GM04503 (cell line): ENCODE measurements at places on chromosomes 12 and 14.

DNA sequence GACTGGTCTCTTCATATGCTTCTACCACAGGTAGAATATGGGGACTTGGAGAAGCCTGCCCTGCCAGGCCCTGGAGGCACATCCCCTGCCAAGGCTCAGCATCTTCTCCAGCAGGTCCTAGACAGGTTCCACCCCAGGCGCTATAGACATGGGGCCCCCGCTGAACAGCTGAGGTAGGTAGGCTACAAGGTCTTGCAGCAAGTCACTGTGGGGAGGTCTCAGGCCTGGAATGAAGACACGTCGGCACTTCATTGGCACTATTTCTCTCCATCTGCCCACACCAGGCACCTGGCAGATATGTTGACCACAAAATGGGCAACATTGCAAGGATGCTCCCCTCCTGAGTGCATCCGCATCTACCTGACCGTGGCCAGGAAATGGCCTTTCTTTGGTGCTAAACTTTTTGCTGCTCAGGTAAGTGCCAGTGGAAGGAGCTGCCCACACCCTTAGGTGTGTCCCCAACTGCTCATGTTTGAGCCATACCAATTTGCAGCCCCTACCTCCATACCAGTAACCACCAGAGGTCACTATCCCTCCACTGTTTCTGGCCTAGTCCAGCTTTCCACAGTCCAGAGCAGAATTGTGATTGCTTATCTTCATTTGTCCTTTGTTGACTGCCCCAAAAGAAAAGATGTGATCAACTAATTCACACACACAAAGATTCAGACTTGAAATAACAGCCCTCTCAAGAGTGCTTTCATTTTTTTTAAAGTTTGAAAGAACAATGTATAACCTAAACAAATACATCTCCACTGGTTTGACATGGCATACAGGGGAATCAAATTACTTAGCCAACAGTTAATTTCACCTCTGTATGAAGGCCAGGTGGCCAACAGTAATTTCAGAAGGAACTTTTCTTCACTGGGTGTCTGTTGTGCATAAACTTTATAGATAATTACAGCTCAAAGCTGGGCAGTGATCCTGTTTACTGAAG is 16.1 kb downstream of the PIGH start:
- DNase-seq, result no peak

DNA sequence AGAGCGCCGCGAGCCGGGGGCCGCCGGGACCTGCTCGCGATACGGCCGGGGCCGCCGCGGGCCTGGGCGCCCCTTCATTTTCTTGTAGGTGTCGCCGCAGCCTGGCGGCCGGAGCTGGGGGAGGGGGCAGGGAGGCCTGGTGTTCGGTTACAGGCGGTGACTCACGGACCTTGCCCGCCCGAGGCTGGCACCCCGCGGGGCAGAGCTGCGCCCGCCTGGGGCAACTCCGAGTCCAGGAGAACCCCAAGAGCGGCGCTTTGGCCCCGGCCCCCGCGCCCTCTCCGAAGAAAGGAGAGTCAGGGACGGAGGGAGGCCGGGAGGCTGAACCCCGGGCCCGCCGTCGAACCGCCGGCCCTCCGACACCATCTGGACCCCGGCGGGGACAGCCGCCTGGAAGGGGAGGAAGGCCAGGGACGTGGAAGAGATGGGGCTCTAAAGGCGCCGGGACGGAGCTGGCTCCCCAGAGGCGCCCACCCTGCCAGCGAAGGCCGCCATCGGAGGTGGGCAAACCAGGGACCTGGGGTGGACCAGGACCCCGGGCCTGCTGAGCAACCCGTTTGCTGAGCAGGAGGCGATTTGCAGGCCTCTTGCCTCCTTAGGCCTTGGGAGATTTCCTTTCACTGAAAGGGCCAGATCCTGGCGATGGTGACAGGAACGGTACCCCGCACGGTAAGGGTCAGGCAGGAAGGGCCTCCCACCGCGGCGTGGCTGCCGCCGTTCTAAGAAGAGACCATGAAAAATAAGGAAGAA is 843 bp upstream of the NUAK1 start:
- no peak for DNase-seq

- no peak for DNase-seq
Observed at GRCh38 chr14:41476526-41476925, 130.2 kb upstream of the LRFN5 start.

GRCh38 chr12:93638954-93639353 is 38.2 kb upstream of the CRADD start:
- no peak for DNase-seq

- DNase-seq, result no peak
Observed at GRCh38 chr12:953776-954175, 4.3 kb upstream of the RAD52 start.
